ENCODE measurements at places on chromosomes 12 and 14.

DNA sequence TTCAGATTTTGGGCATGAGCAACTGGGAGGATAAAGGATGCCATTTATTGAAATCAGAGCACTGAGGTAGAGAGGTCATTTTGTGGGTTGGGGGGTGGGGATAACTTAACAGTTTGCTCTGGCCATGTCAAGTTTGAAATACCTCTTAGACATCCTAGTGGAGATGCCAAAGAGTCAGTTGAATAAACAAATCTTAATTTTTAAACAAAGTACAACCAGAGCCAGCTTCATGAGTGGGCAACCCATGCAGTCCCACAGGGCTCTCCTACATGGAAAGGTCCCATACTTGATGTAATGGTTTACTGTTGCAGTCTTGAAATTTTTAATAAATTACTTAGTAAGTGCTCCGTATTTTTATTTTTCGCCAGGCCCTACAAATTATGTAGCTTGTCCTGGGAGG lies 81.2 kb downstream of the ANO4 start:
- no peak for DNase-seq

GRCh38 chr12:76241371-76241770 lies 106.8 kb downstream of the BBS10 start:
- DNase-seq, result no peak

DNA sequence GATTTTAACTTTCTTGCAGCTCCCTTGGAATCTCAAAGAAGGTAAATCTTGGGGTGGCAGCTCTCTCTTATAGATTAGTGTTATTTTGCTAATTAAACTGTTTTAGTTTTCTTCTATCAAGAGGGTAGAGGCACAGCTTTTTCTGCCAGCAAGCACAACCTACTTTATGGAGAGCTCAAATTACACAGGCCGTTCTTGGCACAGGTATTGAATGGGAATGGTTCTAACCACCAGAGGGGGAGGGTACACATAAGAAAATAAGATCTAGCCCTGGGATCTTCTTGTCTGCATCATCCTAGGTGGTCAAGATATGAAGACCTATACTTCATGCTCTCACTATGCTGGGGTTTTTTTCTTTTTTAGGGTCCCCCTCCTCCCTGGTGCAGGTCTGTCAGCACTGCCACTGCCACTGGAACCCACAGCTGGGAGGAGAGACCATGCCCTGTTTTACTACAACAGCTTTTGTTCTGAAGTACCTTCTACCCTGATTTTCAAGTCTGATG lies 48.6 kb upstream of the STAC3 start:
- DNase-seq, result no peak

DNA sequence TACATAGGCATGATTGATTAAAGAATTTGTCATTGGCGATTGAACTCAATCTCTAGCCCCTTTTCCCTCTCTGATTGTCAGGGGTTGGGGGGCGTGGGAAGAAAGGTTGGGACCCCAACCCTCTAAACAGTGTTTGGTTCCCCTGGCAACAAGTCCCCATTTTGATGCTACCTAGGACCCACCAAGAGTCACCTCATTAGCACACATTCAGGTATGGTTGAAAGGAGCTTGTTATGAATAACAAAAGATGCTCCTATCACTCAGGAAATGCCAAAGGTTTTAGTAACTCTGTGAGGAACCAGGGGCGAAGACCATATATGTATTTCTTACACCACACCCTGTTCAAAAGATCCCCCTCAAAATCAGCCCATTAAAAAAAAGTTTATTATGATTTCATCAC lies 14.3 kb downstream of the RNF212B start:
- no peak for DNase-seq

- peak; percentile 61 for DNase-seq
Observed at GRCh38 chr12:121036810-121037326, 2.2 kb downstream of the OASL start.

DNA sequence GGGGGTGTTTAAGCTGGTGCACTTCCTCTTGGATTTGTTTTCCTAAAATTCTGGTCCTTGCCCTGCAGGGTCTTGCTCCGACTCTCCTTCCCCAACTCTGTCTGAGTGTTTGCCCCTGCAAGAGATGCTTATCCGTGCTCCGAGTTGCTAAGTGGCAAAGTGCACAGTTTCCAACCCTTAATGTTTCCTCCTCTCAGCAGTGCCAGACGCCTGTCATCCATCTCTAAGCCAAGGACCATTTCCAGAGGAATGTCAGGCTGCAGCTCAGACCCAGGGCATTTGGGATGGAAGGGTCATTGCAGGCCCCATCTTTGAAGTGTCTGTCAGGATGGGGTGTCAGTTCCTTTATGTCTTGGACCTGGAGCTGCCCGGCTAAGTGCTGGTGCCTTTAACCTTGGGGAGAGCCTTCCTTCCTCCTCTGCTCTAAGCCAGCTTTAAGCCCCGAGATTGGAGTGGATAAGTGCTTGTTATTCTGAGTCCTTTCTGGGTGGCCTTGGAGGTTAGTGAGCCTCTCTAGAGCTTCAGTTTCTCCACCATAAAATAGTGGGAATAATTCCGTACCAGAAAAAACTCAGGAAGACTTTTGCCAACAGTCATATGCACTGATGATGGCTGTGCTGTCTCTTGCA lies 15.0 kb downstream of the WNT5B start:
- no peak for DNase-seq

GRCh38 chr12:2284321-2284813 lies 231.6 kb downstream of the CACNA1C start:
- DNase-seq, result peak; percentile 37

GRCh38 chr14:51317373-51317772 lies 77.3 kb downstream of the TMX1 start:
- no peak for DNase-seq

DNA sequence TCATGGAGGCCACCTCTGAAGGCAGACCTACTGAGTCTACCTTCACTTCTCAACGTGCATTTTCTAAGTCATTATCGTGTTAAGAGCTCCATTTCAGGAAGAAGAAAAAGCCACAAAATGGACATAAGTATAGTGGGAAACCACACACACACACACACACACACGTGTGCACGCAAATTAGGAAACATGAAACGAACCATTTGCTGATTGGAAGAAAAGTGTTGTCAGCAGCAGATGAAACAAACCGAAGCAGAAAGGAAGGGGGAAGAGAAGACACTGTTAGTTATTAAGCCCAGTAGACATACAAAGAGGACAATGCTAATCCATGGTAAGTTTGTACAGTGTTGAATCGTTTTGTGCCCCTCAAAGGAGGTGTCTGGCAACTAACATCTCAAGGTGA lies 9.9 kb upstream of the VPS33A start:
- DNase-seq, result no peak

DNA sequence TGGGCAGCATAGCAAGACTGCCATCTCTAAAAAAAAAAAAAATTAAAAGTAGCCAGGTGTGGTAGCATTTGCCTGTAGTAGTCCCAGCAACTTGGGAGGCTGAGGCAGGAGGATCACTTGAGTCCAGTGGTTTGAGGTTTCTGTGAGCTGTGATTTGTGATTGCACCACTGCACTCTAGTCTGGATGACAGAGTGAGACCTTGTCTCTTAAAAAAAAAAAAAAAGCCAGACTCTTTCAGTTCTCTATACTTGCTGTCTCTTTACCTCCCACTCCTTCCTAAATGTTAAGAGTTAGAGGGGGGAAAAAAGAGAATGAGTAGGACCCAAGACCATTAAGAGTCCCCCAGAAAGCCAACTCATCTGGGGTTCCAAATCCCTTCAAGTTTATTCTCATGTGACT lies 17.8 kb downstream of the EIF2S1 start:
- no peak for DNase-seq

DNA sequence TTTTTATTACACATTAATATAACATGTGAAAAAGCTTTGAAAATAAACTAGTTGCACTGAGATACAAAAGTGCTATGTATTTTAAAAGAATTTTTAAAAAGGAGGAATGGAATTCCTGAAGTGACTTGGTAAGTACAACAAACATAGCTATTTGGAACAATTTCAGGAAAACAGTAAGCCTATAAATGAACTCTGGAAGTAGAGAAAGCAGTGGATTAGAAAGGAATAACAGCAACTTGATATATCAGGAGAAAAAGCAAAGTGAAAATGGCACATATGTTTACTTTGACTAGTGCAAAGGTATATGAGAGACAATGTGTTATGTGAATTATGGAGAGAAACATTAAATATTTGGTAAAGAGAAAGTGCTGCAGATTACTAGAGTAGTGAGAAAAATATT lies 811.7 kb downstream of the C12orf50 start:
- no peak for DNase-seq

GRCh38 chr14:36423430-36423829 lies 96.6 kb downstream of the NKX2-1 start:
- no peak for DNase-seq

- DNase-seq, result no peak
Observed at GRCh38 chr12:119204131-119204530, 25.4 kb downstream of the HSPB8 start.

DNA sequence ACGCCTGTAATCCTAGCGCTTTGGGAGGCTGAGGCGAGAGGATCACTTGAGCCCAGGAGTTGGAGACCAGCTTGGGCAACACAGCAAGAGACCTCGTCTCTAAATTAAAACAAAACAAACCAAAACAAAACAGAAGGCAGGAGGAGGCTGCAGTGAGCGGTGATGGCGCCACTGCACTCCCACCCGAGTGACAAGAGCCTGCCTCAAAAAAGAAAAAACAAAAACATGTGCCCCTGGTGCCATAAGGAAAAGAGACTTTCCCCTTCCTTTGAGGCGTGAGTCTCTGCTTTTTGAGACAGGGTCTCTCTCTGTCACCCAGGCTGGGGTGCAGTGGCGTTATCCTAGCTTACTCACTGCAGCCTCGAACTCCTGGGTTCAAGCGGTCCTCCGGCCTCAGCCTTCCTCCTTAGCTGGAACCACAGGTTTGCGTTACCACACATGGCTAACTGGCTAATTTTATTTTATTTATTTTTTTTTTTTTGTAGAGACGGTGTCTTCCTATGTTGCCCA lies 9.0 kb upstream of the EAPP start:
- no peak for DNase-seq

- DNase-seq, result peak; percentile 72
Observed at GRCh38 chr12:47188576-47189441, 109.0 kb upstream of the AMIGO2 start.

- DNase-seq, result no peak
Observed at GRCh38 chr12:101299931-101300330, 20.0 kb downstream of the UTP20 start.

DNA sequence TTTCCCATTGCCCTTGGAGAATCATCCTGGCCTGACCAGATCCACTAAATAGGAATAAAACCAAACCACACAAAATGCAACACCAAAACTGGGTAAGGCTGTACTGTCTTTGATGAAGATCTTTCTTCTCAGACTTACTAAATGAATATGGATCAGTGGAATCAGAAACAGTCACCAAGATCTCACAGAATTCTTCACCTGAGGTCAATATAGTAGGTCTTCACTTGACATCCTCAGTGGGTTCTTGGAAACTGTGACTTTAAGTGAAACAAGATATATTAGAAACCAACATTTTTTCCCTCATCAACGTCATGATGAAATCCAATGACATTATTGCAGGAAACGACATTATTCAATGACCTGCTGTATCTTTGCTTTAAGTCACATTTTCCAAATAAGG lies 526.2 kb downstream of the FUT8 start:
- no peak for DNase-seq

DNA sequence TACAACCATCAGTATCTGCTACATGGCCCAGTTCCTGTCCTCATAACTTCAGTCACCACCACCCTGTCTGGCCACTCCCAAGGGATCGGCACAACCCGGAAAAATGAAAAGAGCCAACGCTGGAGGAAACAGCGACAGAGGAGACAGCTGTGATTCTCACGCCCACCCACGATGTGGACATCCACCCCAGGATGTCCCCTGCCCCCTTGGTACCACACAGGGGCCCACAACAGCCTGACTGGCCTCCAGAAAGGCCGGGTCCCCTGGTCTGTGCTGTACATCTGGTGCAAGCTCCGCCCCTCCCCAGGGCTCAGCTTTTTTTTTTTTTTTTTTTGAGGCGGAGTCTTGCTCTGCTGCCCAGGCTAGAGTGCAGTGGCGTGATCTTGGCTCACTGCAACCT lies 12.5 kb downstream of the RPS6KL1 start:
- no peak for DNase-seq

DNA sequence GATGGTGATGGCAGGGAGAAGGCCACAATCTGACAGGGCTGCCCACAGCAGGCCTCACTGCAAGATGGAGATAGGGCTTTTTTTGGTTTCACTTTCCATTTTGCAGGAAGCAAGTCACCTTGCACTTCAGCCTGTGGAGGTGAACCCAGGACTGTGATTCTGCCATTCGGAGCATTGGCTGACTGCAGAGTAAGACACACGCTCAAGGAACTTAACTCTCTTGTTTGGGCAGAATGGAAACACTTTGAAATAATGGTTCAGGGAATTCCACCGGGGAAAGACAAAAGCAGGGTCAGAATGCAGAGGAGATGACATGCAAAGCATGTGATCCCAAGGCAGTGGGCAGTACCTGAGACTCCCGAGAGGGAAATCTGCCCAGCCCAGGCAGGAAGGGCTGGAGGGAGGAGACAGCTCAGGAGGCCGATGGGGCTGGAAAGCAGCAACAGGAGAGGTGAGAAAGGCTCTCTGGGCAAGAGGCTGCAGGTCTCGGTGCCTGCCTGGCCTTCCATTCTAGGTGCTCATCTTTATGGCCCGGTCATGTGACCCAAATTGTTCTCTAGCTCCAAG lies 58.7 kb upstream of the PRMT8 start:
- DNase-seq, result no peak

GRCh38 chr14:60509438-60510253 lies 700 bp downstream of the SIX6 start:
- DNase-seq, result no peak

DNA sequence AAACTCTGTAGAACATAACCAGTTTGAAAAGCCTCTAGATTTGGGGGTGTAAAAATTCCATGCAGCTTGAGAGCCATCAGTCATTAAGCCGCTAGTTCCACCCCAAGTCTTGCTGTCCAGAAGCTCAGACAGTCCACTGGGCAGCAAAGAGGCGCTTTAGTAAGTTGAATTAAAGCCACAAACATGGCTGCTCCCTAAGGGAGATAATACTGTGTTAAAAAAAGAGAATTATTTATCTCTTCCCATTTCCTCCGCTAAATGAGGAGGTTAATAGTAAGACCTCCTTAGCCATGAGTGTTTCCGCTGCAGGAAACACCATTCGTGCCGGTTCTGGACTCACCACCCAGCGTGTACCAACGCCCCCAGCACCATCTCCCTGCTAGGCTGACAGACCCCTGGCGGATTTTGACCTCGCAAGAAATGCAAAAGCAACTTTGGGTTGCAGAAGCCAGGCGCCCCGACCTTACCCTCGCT lies 536 bp downstream of the TM7SF3 start:
- peak; percentile 36 for DNase-seq

DNA sequence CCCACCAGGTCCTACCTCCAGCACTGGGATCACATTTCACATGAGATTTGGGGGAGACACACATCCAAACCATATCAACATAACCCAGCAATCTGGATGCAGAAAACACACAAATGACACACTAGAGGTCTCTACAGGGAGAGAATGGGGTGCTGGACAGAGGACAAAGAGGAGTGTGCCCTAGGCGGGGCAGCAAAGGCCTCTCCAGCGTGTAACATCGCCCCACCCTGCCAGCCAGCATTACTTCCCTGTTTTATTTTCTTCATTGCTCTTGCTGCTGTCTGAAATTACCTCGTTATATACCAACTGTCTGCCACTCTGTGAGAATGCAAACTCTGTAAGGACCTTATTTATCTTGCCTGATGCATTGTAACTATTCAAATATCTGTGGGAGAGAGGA lies 61.1 kb downstream of the RIMBP2 start:
- DNase-seq, result no peak

Data from brain microvascular endothelial cell (primary cell).